ENCODE measurements at places on chromosomes 6 and 20.

DNA sequence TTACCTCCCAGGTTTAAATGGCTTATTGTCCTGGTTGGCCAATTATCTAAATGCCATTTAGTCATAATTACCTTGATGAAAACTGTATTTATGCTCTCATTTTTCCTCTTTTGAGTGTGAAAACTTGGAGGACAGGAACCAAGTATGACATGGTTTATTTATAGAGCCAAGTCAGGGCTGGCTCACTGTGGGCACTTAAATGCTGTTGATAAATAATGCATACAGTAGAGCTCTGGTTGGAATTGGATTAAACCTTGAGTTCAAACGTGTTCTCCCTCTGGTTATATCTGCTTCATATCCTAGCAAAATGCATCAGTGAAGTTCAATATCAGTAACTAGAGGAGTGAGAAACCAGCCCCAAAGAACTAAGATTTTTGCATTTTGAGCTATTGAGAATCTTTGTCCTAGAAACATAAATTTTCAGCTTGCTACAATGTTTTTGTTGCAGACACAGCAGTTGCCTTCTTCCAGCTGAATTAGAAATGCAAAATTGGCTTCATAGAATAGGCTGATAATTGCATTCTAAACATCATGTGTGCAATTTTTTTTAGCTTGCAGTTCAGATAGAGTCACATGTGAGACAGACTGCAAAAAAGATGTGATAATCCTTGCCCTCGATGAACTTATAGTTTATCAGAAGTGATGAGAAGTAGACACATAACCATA, 255.8 kb downstream of the BTBD3 start:
- no peak for DNase-seq

DNA sequence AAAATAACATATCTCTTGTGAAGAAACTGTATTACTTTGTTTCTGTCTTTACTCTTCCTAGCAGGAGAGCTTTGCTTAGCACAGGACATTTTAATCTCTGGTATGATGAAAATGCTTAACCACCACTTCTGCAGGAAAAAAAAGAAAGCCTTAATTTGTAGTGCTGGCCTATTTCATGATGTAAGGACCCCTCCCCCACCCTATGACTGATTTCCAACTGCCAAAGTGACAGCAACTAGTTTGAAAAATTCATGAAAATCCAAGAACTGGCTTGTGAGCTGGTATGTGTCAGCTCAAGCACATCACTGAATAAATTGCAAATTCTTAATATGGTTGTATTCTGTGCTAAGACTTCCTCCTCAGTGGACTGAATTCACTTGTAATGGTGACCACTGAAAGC, 125.3 kb downstream of the REV3L start:
- DNase-seq, result no peak

- DNase-seq, result no peak
These were observed 586 bp upstream of the HMGA1 start for GRCh38 chr6:34236131-34236442.

DNA sequence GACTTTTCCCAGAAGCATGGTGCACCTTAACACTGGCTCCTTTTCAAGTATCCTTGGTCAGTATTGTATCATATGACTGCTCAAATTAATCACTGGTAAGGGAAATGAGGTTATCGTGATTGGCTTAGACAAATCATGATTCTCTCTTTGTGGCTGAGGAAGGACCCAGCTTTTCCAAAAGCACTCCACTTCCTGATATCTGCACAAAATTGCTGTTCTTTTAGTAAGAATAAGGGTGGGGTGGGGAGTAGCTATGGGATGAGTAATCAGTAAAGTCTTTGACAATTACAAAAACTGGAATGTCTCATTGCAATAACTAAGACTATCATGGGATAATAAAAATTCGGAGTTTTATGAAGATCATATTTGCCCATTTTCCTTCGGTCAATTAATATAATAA, 9.0 kb upstream of the RIPPLY2 start:
- DNase-seq, result no peak

DNA sequence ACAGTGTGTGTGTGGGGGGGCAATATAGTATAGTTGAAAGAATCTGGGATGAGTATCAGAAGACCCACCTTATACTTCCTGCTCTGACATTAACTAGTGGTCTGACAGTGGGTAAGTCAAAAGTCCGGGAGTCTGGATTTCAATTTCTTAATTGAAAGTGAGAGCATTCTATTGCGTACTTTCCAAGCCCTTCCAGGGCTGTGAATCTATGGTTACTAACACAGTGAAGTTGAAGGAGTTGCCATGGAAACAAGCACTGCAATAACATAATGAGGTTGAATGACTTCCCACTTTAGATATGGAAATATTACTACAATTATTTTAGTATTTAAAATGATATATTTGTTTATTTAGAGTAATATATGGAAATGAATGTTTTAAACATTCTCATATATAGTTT, 80.2 kb downstream of the MLIP start:
- no peak for DNase-seq

DNA sequence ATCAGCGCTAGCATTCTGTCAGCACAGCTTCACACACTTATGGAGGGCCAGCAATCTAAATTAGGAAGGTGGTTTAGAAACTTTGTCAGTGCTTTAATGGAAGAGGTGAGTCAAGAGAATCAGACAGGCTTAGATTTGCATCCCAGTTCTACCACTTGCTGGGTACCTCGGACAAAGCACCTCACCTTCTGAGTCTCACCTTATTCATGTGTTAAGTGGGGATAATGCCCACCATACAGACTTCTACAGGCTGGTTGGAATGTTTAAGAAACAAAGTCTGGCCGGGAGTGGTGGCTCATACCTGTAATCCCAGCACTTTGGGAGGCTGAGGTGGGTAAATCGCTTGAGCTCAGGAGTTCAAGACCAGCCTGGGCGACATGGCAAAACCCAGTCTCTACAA, 12.2 kb upstream of the STK35 start:
- DNase-seq, result no peak

GRCh38 chr6:56552187-56553130, 90.2 kb downstream of the DST start:
- DNase-seq, result no peak

Measured in skin of body (tissue), 3 donors.